ENCODE measurements at places on chromosomes 1 and 21.

DNA sequence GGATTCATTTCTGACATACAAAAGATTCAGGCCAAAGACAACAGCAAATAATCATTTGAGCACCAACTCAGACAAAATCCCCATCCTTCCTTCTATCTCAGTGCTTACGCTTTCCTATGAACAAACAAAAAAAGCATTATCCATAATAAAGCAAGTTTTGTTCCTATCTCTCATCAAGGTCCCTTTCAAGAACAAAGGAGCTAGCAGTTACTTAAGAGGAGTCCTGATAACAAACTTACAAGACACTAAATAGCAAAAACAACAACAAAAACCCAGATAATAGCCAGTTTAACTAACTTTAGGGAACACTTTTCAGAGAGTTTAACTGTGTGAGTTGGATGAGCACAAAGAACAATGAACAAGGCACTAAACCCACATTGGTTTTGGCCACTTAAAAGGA, 10.5 kb downstream of the EVI5 start:
- no peak for DNase-seq

DNA sequence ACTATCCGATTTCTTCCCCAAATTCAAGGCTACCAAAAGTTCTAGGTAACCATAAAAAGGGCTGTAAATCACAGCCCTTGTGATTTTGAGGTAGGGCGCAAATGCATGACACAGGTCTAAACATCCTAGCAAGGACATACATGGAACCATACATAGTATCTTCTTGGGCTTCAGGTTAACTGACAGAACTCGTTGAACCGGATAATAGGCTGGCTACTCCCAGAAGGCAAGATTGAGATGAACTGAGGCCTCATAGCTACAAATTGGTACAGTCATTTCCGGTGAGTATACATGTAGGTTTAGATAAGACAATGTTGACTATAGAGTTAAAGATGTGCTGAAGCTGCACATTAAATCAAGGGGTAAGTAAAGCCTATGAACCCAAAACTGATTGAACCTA, 27.3 kb upstream of the TP53BP2 start:
- DNase-seq = no peak

- DNase-seq = no peak
Measured at GRCh38 chr1:225677350-225678124, 24.6 kb upstream of the ENAH start.

DNA sequence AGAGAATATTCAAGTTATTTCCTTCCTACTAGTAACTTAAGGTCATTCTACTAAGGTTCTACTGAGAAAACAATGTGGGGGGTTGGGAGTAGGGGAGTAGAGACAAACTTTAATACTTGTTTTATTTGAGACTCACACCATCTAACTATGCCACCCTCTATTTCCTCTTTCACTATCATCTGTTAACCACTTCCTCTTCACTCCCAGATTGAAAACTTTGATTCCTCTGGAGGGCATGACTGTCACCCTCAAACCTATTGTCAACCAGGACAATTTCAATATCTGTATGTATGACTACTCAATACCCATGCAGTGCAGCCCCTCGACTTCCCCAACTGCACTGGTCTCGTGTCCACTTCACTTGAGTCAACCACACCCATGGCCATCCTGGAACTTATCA, 165.6 kb upstream of the POGK start:
- no peak for DNase-seq

DNA sequence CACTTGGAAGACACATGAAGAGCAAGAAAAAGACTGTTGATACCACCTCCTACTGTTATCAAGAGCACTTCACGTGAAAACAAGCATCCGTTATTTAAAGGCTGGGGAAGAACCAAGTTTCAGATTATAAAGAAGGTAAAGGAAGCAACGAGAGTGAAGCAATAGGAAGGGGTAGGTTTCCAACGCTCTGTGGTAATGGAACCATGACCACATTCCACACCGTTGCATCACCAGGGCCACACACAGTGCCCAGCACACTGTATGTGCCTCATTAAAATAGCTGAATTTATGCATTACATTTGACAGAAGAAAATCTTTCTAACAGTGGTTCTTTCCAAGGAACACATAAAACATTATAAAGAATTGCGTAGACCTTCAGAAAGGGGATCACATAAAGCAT, 435.8 kb downstream of the MRPL39 start:
- no peak for DNase-seq

GRCh38 chr1:19317126-19317910, 5.2 kb downstream of the SLC66A1 start:
- DNase-seq = no peak

GRCh38 chr1:166151804-166152203, 15.0 kb downstream of the FAM78B start:
- DNase-seq = no peak

DNA sequence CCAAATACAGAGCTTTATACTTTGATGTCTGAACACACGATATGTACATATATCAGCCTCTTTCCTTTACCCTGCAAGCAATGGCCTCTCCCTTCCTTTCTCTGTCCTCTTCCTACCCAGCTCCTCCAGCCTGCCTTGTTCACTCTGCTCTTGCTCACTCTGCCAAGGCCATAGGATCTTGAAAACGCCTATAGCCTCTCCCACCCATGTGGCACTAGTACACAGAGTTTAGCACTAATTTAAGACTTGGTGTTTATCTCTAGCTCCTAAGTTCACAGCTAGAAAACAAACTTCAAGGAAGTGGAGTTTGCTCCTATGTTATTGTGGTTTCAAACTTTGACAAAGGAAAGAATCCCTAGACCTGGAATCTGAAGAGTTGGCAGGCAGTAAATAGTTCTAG, 225.0 kb upstream of the RUNX1 start:
- no peak for DNase-seq

DNA sequence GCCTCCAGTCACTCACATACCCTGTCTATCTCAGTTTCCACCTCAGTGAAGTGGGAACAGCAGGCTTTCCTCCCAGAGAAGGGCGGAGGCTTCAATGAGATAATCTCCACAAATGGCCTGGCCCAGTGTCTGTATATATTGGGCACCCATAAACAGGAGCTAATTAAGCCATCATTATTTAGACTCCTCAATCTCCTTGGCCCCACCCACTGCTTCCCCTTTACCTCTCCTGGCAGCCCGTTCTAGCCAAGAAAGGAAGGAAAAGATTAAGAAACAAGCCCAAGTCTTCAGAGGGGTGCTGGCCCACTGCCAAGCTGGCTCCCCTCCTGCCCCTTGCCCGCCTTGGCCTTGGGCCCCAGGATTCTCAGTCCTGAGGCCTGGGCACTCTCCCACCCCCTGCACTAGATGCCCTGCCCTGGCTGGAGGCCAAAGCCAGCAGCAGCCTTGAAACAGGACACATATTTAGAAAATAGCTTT, 15.9 kb upstream of the EPB41 start:
- no peak for DNase-seq

DNA sequence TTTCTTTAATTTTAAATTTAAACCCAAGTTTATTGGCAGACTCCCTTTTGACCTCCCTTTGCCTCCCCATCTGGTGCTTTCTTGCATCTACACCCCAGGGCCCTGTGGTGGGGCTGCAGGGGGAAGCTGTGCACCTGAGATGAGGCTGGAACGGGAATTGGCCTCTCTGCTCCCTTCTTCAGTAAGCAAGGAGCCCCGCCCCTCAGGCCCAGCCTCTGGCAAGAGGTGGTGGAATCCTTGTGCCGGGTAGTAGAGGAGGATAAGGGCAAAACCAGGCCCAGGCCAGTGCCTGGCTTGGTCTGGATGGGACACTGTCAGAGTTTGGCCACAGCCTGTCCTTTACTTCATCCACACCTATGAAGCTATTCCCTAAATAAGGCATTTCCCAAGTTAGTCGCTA, 25.1 kb downstream of the ATP8B2 start:
- no peak for DNase-seq

GRCh38 chr1:243742819-243743218, 107.2 kb downstream of the AKT3 start:
- DNase-seq = no peak

DNA sequence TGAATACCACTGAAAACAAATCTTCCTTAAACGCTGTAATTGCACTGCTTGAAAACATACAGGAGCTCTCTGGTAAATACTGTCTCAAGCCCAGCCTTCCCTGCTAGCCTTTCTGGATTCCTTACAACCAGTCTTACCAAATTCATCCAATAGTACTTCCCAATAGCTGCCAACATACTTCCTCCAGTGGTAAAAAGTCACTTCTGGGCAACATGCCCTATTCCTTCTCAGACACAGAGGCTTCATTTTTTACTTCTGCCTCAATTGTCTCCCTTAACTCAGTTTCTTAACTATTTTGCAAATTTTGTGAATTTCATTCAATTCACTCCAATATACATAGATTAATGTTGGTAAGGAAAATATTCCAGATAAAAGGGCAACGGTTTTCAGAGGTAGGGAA, 166.3 kb downstream of the TBX15 start:
- DNase-seq = no peak

DNA sequence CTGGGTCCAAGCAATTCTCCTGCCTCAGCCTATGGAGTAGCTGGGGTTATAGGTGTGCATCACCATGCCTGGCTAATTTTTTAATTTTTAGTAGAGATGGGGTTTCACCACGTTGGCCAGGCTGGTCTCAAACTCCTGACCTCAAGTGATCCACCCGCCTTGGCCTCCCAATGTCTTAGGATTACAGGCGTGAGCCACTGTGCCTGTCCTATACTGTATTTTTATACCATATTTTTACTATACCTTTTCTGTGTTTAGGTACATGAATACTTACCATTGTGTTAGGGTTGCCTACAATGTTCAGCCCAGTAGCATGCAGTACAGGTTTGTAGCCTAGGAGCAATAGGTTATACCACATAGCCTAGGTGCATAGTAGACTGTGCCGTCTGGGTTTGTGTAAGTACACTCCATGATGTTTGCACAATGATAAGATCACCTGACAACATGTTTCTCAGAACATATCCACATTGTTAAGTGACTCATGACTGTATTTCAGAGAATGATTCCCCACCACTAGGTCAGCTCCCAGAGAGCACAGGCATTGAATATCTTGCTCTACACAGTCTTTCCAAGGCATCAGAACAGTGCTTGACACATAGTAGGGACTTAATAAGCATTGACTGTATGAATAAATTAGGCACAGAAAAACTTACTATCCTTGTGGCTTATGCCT, 6.0 kb upstream of the CITED4 start:
- no peak for DNase-seq

DNA sequence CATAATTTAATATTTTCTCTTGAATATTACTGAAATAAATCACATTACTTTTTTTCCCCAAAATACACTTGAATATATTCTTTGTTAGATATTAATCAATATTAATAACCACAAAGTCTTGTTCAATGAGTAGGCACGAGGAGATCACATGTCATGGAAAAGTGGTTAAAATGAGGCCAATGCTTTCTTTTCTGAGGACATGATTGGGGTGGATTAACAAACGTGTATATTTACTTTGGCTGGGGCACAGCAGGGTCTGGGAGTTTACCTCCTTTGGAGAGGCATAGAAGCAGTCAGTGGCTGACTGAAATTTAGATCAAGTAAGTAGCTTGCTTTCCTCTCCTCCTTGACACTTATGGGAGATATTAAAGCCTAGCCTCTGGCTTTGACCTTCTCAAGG, 664.3 kb upstream of the B3GALT2 start:
- DNase-seq = no peak

All from GM10248 (cell line).